ENCODE measurements at places on chromosomes 13 and 19. TPM values are rescaled to one million over a fixed set of nuclear protein-coding genes. Genes with fewer than 3 reads are reported as not detected.

DMKN gene
- total RNA-seq = 4.2 TPM

ILF3 gene
- total RNA-seq = 115 TPM

APOE gene
- 26.6 TPM for total RNA-seq

HAUS5 gene
- total RNA-seq = 5.9 TPM

DMPK gene
- 441 TPM for total RNA-seq

NPHS1 gene
- not detected for total RNA-seq

CDX2 gene
- not detected for total RNA-seq

MCOLN1 gene
- total RNA-seq = 16.0 TPM

MCF2L gene
- total RNA-seq = 38.9 TPM

B3GNT3 gene
- not detected for total RNA-seq

Measured in cardiac septum (tissue), 1 donor.